ENCODE measurements at places on chromosomes 3 and 15. TPM values are rescaled to one million over a fixed set of nuclear protein-coding genes. Genes with fewer than 3 reads are reported as not detected.

SUSD5 gene
- total RNA-seq: 9.2 TPM

- DNase-seq: no peak
These were observed 21.3 kb downstream of the PLOD2 start for GRCh38 chr3:146139586-146140110.

C3orf49 gene
- total RNA-seq: not detected

GRCh38 chr3:11624161-11624560 lies 19.6 kb downstream of the VGLL4 start:
- no peak for DNase-seq

GRCh38 chr3:133934073-133934970 lies 38.6 kb upstream of the RAB6B start:
- DNase-seq: no peak

C3orf62 gene
- 1.7 TPM for total RNA-seq

GRCh38 chr15:81387621-81388435 lies 13.8 kb upstream of the TMC3 start:
- no peak for DNase-seq

DNA sequence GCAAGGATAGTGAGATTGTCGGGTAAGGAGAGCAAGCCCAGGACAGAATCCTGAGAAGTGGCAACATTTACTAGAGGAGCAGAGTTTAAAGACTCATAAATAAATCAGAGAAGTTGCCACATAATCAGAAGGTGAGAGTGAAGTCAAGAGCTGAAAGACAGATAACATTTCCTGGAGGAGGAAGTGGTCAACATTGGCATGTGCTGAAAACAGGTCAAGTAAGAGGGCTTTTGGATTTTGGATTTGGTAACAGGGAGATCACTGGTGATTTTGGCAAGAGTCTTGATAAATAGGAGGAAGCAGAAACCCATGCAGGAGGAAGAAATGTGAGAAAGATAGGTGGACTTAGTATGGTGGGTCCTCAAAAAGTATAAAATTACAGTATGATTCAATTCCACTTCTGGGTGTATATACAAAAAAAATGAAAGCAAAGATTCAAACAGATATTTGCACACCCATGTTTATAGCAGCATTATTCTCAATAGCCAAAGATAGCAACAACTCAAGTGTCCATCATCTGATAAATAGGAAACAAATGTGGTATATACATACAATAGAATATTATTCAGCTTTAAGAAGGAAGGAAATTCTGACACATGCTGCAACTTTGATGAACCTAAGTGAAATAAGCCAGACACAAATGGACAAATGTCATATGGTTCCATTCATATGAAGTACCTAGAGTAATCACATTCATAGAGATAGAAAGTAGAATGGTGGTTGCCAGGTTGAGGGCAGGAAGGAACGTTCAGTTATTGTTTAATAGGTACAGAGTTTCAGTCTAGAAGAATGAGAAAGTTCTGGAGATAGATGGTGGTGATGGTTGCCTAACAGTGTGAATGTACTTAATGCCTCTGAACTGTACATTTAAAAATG lies 27.3 kb upstream of the MBNL1 start:
- no peak for DNase-seq

- no peak for DNase-seq
These were observed 25.6 kb downstream of the FAM43A start for GRCh38 chr3:194711286-194711685.

DNA sequence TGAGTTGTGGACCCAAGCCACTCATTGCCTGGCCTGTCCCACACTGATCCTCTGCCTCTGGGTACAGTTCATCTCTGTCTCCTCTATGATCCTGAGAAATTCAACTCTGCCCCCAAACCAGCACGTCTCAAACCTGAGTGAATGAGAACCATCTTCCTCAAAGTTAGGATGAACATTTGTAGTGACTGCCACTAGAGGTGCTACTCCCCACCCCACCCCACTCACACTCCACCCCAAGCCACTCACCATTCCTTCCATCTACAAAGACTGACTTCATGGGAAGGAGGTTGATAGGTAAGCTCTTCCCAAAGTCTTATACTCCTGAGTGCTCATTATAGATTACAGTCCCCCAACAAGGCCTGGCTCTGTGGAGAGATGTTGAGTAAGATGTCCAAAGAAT lies 43.8 kb downstream of the NEK10 start:
- no peak for DNase-seq

DNA sequence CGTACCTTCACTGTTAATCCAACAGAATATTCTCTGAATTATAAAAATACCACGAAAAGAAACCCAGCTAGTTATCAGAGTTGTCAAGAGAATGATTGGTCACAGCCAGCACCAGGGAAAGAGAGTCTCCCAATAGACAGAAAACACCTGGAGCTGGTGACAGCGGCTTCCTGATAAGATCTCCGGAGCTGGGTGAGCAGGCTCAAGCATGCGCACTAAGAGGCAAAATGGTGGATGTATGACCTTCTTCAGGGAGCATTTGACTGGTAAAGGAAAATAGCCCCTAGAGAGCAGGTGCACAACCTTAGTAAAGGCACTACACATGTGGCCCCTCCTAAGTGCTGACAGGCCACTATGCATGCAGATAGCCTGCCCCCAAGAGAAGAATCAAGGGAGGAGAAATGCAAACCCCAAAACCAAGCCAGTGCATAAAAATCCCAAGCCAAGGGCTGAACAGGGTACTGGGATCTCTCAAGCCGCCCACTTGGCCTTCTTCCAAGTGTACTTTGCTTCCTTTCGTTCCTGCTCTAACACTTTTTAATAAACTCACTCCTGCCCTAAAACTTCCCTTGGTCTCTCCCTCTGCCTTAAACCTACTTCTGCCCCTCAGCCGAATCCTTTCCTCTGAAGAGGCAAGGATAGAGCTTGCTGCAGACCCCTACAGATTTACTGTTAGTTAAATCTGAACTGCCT lies 93.2 kb downstream of the UACA start:
- DNase-seq: no peak

RBPMS2 gene
- 0.12 TPM for total RNA-seq

HACD3 gene
- total RNA-seq: 153 TPM

- DNase-seq: no peak
These were observed 140.7 kb downstream of the VPS8 start for GRCh38 chr3:184952671-184953070.

TMEM43 gene
- total RNA-seq: 52.1 TPM

PPP2R3A gene
- total RNA-seq: 0.88 TPM

GRCh38 chr15:59611276-59612260 lies at the start of gene GCNT3:
GCNT3 (plus strand) TSS chr15:59611783; CDS start chr15:59618239, 6,456 bp downstream.
- no peak for DNase-seq

CFAP92 gene
- total RNA-seq: not detected

DNA sequence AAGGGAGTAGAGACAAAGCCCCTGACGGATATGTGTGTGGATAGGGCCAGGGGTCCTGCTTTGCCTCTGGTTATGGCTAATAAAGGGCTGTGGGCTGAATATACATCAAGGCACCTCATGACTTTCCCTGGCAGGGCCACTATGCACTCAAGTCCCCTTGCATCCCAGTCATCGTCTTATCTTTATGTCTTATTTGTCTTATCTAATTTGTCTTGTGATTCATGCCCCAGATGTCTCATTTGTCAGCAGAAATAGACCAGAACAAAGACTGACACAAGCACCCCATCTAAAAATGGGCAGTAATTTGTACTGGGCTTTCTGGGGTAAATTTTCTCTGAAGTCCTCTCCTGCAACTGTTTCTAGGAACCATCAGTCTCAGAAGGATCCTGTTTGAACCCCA lies 68.6 kb downstream of the ITGA11 start:
- no peak for DNase-seq

EXD1 gene
- total RNA-seq: 0.03 TPM

DNA sequence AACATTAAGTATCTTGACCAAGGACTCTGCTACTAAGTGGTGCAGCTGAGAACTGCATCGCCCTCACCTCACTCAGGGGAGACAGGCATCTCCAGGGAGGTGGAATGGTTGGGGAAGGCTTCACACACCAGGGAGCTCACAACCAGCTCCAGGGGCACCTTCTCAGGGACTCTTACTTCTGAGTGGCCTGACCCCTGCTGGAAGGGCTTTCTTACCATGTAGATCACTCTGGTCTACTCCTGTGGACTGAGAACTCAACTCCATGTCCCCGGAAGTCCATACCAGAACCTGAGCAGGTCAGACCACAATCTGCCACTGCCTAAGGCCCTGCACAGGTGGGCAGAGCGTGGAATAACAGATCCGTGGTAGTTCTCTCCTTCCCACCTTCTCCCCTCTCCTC lies 140.5 kb downstream of the TLE3 start:
- no peak for DNase-seq

GRCh38 chr3:47102081-47102600 lies 61.8 kb downstream of the SETD2 start:
- DNase-seq: no peak
